CD4-positive, alpha-beta T cell treated with Interferon gamma for 1 hour (primary cell): ENCODE measurements at places on chromosomes 3 and 15.

DNA sequence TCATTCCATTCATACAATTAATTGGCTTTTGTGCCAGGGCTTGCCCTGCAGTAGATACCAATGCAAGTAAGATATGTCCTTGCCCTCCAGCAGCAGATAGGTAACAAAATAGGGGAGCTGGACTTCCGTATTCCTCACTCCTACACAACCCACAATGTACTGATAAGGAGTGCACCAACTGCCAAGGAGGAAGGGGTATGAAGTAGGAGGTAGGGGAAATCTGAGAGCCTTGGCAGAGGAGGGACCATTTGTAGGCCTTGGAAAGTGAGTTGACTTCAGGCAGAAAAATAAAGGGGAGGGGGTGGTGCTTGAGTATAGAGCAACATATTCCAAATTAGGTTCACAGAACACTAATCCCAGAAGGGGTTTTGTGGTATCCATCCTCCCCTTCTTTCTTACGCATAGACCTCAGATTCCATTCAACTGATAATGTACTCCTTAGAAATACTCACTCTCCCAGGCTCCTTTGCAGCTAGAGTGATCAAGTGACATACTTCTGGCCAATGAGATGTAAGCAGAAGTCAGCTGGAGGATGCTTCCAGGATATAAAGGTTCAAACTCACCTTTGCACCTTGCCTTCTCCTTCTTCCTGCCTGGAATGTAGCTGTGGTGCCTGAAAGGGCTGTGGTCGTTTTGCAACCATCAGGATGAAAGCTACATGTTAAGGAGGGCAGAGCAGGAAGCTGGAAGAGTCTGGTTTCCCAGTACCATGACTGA is 127.1 kb upstream of the SMAD3 start:
- no peak for DNase-seq

- no peak for DNase-seq
These were observed 4.9 kb downstream of the MNS1 start for GRCh38 chr15:56460071-56460470.

- no peak for DNase-seq
These were observed 16.1 kb upstream of the GCSAM start for GRCh38 chr3:112149136-112149535.

DNA sequence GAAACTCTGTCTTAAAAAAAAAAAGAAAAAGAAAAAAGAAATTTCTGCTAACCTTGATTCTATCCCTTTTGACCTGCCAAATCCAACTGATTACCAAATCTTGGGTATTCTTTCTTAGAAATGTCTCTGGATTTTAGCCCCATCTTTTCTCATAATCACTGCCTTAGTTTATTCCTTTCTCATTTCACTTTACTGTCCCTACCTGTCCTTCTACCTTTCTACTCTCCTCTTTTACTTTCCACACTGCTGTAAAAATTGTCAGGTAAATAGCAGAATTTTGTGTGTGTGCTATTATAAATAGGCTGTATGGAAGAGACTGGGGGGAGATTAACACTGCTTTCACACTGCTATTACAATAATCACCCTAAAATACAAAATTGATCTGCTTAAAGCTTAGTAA is 16.7 kb downstream of the PIK3CA start:
- no peak for DNase-seq

GRCh38 chr3:125110016-125110875 is 54.4 kb upstream of the HEG1 start:
- no peak for DNase-seq

DNA sequence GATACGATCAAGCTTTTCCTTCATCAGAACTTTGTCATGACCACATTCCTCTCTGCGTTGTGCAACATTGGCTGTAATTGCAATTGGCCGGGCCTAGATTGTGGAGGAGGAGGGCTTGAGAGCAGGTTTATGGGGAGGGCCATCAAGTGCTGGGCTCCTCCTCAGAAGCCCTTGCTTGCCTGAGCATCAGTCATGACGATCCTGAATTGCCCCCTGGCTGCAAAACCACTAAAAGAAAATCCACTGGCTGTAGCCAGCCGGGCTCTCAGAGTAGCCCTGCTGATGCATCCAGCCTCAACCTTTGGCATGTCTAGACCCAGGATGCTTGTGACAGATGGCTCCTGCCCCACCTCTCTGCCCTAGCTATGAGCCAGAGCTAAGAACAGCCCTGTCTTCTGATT is 13.4 kb upstream of the TRH start:
- DNase-seq: no peak

- no peak for DNase-seq
These were observed 330.8 kb upstream of the DPH6 start for GRCh38 chr15:35876762-35877161.

DNA sequence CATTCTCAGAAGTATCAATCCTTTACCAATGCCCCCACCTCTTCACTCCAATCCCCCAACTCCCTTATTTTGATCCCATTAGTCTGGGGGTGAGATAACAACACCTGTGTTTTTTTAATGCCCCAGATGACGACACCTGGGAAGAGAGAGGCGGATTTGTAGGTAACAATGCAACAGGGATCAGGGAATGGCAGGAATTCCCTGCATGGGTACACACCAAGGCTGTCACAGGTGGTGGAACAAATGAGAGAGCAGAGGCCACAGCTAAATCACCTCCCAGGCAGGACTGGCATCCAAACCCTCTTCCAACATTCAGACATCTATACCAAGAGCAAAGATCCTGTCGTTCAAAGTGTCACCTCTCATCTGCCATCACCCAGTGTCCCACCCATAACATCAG is 319.2 kb upstream of the TRIM42 start:
- DNase-seq: no peak

DNA sequence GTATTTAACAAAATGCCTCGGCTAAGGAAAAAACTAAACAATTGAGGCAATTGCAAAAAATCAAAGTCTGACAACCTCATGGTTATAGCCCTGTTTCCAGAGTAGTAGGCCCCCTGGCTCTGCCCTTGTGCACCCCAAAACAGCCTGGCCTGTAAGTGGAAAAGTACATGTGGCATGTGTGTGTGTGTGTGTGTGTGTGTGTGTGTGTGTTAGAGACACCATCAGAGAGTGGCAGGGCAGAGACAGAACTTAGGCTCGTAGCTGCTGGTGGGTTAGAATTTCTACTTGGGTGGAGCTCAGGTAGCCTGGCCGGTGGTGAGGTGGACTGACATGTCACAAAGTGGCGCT is 14.1 kb upstream of the AHSG start:
- DNase-seq: no peak

DNA sequence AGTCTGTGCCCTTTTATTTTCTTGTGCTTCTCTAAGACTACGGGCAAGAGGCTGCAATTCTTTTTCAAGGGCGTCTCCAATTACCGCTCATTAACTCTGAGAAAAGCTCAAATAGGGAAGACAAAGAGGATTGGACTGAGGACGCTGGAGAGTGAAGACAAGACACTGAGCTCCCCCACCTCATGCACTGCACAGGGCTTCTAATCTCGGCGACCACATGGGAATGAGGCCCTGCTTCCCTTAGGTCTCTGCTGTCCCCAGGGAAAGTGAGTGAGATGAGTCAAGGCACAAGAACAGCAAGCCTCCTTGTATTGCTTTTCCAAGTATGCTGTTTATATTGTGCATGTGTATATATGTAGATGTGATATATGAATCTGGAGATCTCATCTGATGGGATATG is 392.2 kb upstream of the CFAP20DC start:
- no peak for DNase-seq

DNA sequence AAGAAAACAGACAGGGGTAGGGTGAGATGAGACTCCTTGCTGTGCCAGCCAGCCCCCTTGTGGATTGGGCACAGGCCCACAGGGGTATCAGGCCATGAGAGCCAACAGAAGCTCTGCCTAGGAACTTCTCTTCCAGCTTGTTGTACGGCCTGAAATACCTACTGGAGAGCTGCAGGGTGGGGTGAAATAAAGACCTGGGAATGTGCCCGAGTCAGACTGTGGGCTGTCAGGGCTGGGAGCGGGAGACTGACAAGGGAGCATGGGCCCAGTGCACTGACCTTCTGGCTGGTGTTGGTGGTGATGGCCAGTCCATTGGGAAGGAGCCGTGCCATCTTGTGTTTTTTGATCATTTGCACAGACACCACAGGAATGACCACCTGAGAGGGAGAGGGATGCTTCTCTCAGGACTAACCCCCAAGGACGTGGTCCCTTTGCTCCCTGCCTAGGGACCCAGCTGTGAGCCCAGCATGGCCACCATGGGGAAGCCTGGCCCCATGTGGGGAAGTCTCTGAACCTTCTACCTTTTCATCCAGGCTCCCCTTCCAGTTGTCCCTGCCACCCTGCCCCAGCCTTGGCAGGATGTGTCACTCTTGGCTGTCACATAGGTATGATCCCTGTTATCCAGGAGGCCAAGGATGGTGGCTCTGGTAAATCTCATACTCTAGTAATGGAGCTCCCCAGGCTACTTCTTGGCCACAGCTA is 30.7 kb downstream of the GRAMD2A start:
- DNase-seq: no peak

DNA sequence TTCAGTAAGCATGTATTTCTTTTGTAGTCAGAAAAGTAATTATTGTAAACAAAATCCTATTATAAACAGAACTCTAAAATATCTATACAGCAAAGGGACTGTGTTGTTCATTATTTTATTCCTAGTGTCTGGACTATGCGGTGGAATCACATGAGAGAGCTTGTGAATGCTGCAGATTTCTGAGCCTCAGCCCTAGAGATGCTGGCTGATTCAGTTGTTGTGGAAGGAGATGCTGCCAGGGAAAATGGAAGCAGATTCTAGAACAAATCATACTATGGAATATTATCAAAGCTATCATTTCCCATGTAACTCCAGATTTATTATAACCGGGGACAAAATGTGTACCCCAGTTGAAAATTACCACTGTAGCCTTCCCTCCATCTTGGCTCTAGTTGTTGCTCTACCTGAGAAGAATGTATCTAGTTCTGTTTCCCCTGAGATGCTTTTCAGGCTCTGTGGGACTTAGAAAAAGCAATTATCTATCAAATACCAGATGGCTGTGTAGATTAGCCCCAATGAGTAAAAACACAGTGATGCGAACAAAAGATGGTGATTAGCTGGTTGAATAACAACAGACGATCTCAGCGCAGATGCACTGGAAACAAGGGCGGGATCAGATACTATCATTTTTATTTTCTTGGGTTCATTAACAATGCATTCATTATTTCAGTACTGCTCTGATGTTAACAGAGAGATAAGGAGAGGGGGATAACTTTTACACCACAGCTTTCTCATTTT is 131.3 kb downstream of the TMEM108 start:
- no peak for DNase-seq

GRCh38 chr3:182568261-182568660 is 225.0 kb upstream of the ATP11B start:
- DNase-seq: no peak

DNA sequence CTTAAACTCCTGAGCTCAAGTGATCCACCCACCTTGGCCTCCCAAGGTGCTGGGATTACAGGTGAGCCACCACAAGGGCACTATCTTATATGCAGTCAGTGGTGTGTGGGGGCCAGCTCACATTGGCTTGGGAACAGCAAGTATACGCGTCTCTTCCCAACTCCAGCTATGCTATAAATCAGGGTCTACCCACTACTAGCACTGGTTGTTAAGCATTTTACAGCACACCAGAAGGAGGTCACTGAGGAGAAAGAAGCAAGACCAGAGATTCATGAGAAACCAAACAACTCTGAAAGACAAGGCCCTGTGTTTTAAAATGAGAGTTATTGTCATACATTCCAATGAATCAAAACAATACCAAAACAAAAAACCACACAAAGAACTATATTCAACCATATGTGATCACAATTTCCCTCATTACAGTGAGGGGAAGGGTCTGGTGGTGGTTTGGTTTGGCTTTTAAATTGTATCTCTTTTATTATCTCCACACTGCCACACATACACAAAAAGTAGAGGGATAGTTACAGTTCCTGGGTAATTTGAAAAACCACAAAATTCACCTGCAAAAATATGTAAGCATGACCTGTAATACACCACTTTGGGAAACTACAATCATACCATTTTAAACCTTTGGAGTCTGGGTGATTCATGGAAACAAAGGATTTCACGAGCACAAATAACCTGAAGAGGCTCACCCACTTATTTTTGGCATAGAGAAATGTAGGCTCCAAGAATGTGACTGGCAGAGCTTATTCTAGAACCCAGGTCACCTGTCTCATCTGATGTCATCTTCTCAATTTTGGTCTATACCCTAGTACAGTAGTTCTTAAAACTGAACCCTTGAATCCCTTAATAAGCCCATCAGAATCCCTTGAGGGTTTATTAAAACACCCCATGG is 5.2 kb downstream of the MAGI1 start:
- no peak for DNase-seq

GRCh38 chr3:183911087-183911486 is 26.4 kb upstream of the PARL start:
- no peak for DNase-seq

DNA sequence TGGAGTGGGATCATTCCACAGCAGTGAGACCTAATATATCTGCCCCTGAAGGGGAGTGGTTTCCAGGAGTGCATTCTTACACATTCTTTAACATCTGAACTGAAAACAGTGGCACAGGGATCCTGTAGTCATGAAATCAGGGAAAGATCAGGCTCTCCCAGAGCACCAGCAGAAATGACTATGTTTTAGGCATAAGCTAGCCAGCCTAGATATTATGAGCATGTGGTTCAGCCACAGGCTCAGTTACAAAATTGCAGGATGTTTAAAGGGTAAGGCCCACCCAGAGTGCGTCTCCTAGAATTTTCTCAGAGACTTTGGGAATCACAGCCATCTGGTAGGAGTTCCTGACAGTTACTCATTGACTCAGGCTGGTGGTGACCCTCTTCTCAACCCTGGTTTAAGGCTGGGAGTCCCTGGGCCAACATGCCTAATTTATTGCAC is 20.9 kb downstream of the FSTL1 start:
- no peak for DNase-seq

- no peak for DNase-seq
These were observed 192.9 kb upstream of the EIF1B start for GRCh38 chr3:40116478-40117177.

DNA sequence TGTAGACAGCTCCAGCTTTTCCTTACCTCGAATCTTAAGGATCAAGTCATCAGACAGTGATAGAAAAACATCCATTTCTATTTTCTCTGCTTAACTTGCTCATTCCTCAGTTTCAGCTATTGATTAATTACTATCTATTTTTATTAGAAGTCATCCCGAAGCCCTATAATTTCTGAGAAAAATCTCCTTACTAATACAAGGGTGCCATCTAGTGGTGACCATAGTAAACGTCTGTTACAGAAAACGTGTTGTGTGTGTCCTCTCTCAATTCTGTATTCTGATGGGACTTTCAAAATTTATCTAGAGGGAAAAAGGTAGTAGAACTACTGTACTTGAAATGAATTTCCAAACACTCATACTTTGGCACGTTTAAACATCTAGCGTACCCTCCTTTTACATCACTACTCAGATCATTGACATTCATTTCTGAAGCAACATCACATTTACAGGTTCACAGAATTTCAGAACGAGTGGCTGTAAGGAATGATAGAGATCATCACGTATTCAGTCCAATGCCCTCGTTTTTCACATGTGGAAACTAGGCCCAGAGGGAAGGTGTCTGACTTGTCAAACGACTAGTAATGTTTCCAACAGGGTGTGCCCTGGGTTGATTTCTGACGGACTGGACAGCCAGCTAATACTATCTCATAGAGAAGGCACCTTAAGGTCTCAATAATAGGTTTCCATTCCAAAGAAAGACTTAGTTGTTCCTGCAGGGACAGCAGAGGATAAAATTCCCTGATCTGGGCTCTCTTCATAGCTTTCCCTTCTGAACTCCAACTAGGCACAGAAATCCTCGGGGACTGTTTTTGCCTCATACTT is 25.6 kb downstream of the HACD2 start:
- DNase-seq: no peak

GRCh38 chr15:52021128-52021671 is 2.2 kb downstream of the MAPK6 start:
- peak; percentile 68 for DNase-seq
